AG04449 (cell line): ENCODE measurements at places on chromosomes 2 and 18.

DNA sequence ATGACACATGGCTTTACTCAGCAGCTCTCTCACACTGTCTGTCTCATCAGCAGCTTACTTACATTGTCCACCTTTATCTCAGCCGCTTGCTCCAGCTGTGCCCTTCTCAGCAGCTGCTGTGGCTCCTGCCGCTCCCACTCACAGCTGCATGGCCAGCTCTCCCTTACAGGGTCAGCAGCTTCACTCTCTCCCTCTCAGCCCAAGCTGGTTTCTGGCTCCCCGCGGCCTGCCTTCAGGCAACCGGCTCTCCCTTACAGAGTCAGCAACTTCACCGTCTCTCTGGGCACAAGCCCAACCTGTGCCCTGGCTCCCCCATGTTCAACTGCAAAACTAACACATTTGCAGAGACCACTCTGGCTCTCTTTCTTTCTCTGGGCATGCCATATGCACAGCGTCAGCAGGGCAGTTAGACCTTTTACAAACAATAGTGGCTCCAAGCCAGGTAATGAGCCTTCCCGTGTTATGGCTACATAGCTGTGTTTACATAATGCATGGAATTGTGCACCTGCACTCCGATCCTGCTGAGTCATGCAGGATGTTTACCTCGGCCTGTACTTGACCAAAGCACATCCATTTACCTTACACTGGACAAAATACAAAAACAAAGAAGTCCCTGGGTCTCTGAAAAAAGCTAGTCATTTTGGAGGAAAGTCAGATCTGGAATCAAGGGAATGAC lies 167.3 kb downstream of the DOK6 start:
- no peak for DNase-seq

GRCh38 chr2:28591711-28592335 lies 96.0 kb downstream of the PLB1 start:
- no peak for DNase-seq

DNA sequence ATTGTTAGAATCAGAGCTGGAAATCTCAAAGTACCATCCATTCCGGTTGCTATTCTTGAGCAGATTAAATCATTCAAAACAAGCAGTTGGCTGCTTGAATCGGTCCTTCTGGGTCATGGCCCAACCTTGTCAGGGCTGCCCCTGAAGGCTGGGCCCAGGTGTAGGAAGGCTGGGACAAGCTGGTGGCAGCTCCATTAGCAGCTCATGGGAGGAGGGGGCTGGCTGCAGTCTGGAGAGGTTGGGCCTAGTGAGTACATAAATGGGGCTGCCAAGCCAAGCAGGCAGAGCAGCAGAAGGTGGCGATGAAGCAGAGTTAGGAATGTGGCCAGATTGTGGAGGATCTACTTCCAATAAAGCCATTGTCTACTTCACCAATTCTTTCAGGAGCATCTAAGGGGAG lies 81.4 kb downstream of the ADCYAP1 start:
- no peak for DNase-seq

GRCh38 chr2:186639939-186640338 lies 50.1 kb downstream of the ITGAV start:
- DNase-seq = no peak

- peak; percentile 9 for DNase-seq
Measured at GRCh38 chr18:54444319-54444914, 86.7 kb downstream of the C18orf54 start.
